ENCODE measurements at places on chromosomes 5 and 9. TPM values are rescaled to one million over a fixed set of nuclear protein-coding genes. Genes with fewer than 3 reads are reported as not detected.

The SMIM33 gene
- not detected for total RNA-seq

The INSL4 gene
- total RNA-seq, result not detected

The TMEM252 gene
- not detected for total RNA-seq

The GLRA1 gene
- total RNA-seq, result not detected

The ACOT12 gene
- not detected for total RNA-seq

The NR6A1 gene
- 2.9 TPM for total RNA-seq

The PHYHD1 gene
- not detected for total RNA-seq

The SYNPO gene
- 4.1 TPM for total RNA-seq

The ANAPC2 gene
- 26.1 TPM for total RNA-seq

The ZNF618 gene
- 2.9 TPM for total RNA-seq

The SLC25A51 gene
- total RNA-seq, result 19.2 TPM

The ENC1 gene
- total RNA-seq, result 20.2 TPM

The KIF24 gene
- 4.6 TPM for total RNA-seq

The TAF1L gene
- 0.04 TPM for total RNA-seq

The TEX48 gene
- total RNA-seq, result not detected

The F12 gene
- 5.5 TPM for total RNA-seq

The CD180 gene
- total RNA-seq, result not detected

The EMB gene
- 19.6 TPM for total RNA-seq
